ENCODE measurements at places on chromosomes 4 and X. TPM values are rescaled to one million over a fixed set of nuclear protein-coding genes. Genes with fewer than 3 reads are reported as not detected.

The GPRIN3 gene
- 0.84 TPM for polyA plus RNA-seq

The MAGEH1 gene
- polyA plus RNA-seq = 11.2 TPM

The ANOS1 gene
- polyA plus RNA-seq = 0.04 TPM

The MAGEA1 gene
- not detected for polyA plus RNA-seq

The C1QTNF7 gene
- polyA plus RNA-seq = 0.54 TPM
